A172 (cell line): ENCODE measurements at places on chromosomes 5 and 9. TPM values are rescaled to one million over a fixed set of nuclear protein-coding genes. Genes with fewer than 3 reads are reported as not detected.

GRCh38 chr5:86977190-86977589 lies 290.5 kb upstream of the RASA1 start:
- no peak for DNase-seq

DNA sequence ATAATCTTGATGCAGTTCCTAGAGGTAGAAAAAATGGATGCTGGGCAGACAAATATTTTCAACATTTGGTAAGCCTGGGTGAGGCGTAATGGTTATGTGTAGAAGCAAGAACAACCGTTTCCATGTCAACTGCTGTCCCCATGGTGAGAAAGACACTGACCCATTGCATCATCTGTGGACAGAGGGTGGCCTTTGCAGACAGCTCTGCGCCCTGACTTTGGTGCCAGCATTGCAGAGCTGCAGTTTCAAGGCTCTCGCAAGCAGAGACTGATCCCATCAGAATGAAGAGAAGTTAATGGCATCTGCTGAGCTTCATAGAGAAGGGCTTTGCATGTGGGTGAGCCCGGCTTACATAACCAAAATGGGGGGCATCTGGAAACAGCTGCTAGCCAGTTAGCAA lies 179.0 kb upstream of the ADRA1B start:
- no peak for DNase-seq

SETD9 gene
- 16.4 and 34.4 TPM in 2 replicates for total RNA-seq

GMCL2 gene
- total RNA-seq = not detected in 2 replicates

- DNase-seq = peak; percentile 47
Observed at GRCh38 chr5:53425687-53426511, 54.5 kb upstream of the FST start.

- no peak for DNase-seq
Observed at GRCh38 chr9:15541872-15542271, 11.0 kb upstream of the CCDC171 start.

GRCh38 chr5:173833196-173833985 lies 54.8 kb upstream of the CPEB4 start:
- no peak for DNase-seq

DNA sequence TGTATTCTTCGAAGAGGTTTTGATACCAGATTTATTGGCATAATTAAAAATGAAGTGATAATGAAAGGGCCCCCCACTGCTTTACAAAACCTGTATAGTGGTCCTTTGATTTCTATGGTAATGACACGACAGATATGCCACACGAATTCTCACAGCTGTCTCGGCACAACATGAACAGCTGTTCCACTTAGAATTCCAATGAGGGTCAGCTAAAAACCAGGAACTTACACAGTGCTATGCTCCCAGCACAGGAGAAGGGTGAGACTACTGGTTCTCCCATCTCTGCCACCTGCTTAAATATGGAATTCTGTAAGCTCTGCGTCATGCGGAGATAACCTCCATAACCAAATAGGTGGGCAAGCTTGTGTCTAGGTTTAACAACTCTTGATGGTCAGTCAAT lies 183.0 kb upstream of the EFNA5 start:
- DNase-seq = no peak
